ENCODE measurements at places on chromosomes 4 and X. TPM values are rescaled to one million over a fixed set of nuclear protein-coding genes. Genes with fewer than 3 reads are reported as not detected.

The SPANXA2 gene
- total RNA-seq = not detected

The TKTL1 gene
- 1.0 TPM for total RNA-seq

- DNase-seq = no peak
Measured at GRCh38 chr4:184167576-184167975, 50.1 kb downstream of the ENPP6 start.

DNA sequence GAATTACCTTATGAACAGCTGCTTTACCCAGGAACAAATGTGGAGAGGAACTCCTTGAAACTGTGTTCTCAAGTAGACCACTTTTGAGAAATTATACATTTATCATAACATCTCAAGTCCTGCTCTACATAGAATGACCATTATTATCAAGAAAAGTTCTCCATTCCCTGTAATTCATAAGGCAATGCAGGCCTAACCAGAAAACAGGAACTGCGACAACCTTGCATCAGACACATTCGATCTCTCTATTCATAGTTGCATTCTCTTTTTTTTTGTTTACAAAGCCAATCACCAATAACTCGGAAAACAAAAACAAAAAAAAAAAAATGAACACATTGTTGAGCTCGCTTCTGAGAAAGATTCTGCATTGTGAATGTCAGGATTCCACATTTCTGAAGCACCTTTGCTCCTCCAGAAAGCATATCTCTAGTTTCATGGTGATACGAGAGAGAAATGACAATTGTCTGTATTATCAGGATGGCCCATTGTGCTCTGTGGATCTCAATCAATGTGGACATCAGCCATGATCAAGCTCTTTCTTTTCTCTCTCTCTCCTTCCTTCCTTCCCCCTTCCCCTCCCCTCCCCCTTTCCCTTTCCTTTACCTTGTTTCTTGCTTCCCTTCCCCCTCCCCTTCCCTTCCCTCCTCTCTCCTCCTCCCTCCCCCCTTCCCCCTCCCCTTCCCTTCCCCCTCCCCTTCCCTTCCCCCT is 32.4 kb upstream of the CD99 start:
- DNase-seq = no peak

DNA sequence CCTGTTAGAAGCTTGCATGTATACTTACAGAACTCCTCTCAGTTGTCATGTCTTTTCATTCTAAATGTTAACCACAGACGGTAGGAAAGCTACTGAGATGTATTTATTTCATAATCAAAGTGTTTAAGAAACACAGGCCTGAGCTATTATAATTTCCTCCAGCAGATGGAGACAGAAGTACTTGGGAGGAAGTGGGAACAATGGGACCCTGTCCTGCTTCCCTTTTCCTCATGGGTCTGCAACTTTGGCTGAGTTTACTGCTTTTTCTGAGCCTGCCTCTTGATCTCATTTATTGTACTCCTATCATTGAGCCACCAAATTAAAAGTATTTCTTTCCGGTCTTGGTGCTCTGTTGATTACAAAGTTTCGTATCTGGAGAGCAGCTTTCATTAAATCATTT is 67.7 kb upstream of the SPANXN2 start:
- DNase-seq = no peak

DNA sequence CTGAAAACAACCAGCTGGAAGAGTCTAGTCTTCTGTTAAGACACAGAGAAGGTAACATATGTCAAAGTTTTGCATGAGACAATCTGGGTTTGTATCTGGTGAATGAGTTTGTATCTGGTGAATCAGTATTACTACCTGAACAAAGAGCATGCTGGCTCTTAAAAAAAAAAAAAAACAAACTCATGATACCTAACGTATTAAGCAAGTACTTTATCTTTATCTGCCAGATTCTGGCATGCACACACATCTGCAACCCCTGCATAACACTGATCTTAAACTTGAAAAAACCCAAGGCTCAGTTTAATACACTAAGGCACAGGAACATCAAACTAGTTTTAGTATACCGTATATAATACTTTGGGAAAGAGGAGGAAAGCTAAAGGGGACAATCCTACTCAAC is 5.8 kb downstream of the YTHDC1 start:
- DNase-seq = no peak

Data from activated CD8-positive, alpha-beta T cell treated with anti-CD3 and anti-CD28 coated beads for 36 hours (primary cell).